ENCODE measurements at places on chromosomes 2 and 18. TPM values are rescaled to one million over a fixed set of nuclear protein-coding genes. Genes with fewer than 3 reads are reported as not detected.

DNA sequence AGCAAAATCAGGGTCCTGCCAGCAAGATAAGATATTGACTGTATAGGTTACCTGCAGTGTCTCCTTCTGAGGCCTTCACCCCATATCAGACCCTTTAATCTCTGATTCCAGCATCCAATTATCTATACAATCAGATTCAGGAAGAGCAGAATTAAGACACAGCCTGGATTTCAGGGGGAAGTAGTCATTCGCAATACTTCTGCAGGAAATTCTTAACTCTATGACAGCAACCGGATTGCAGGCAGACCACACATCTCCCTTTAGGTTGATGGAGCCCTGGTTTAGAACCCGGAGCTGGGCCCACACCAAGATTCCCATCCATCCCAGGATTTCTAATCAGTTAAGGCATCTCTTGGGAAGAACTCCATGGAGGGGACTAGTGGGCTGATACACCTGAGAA lies 9.5 kb downstream of the ARL4C start:
- no peaks in the 10 kb centered on the region for H3K36me3 ChIP-seq
- no peak for DNase-seq
- H3K27ac ChIP-seq, result no peak overlapping the region
- H3K4me1 ChIP-seq, result no peaks in the 10 kb centered on the region
- no peaks in the 10 kb centered on the region for H3K27me3 ChIP-seq

GRCh38 chr2:226755631-226756030 lies 44.0 kb downstream of the IRS1 start:
- H3K27ac ChIP-seq, result peak overlapping the region; percentile 40
- no peak for DNase-seq
- peaks cover 27% of the 10 kb centered on the region for H3K4me1 ChIP-seq
- H3K4me3 ChIP-seq, result no peak overlapping the region
- no peaks in the 10 kb centered on the region for H3K36me3 ChIP-seq

DNA sequence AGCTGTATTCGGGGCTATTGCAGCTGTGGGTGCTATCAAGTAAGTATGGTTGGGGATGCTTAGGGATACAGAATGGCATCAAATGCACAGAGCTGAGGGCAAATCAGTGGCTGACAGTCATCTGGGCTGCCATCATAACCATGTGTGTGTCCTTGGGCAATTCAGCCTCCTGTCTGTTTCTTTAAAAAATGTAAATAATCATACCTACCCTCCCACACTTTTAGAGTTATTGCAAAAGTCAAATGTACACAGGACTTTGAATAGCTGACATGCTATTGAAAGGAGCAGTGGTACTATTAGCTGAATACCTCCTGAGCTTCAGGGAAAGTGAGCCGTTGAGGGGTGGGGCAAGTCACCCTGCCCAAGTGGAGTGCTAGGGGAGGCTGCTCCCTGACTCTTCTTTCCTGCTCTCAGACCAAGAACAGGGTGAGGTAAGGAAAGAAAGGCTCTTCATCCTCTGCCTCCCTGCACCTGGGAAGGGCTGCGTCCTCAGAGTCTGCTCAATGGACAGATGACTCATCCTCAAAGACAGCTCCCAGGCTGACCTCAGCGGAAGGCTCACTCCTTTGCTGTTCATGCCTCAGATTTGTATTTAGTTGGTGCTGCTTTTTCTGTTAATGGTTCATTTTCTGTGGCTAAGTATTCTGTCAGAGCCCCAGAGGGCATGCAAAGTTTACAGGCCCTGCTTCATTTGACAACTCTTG lies 54.9 kb upstream of the BZW1 start:
- H3K27me3 ChIP-seq, result no peaks in the 10 kb centered on the region
- peaks cover 36% of the 10 kb centered on the region for H3K4me1 ChIP-seq
- H3K4me3 ChIP-seq, result no peak overlapping the region
- DNase-seq, result no peak
- H3K27ac ChIP-seq, result peak overlapping the region; percentile 36
- no peaks in the 10 kb centered on the region for H3K36me3 ChIP-seq

DNA sequence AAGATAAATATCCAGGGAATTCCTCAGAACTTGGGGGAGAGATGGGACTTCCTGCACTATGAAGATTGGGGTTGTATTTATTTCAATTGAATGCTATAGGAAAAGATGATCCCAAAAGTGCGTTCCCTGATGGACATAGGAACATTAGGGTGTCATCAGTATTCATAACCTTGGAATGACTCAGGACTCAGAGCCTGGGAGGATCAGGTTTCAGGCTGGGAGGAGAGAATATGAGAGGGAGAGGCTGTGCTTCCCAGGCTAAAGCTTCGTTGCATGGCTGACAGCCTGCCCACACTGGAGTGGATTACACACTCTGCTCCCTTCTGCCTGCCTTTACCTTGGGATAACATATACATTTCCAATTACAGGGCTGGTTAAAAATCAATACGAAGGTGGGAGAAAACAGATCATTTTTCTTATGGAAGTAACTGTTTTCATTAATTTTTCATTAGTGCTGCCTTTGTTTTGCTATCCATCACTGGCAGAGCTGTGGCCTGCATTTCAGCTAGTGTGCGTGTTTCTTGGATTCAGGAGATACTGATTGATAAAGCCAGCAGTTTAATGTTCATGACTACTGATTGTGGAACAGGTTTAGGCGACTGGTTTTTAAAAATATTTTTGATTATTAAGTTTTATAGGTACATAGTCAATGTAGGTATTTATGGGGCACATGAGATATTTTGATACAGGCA lies 118.7 kb downstream of the KCTD1 start:
- H3K36me3 ChIP-seq, result no peaks in the 10 kb centered on the region
- no peak overlapping the region for H3K4me3 ChIP-seq
- peaks cover 9% of the 10 kb centered on the region for H3K4me1 ChIP-seq
- H3K27ac ChIP-seq, result peak overlapping the region; percentile 40
- DNase-seq, result peak; percentile 20

GRCh38 chr2:192124571-192124970 lies 70.2 kb downstream of the TMEFF2 start:
- H3K27me3 ChIP-seq, result no peaks in the 10 kb centered on the region
- H3K4me1 ChIP-seq, result peaks cover 5% of the 10 kb centered on the region
- H3K4me3 ChIP-seq, result no peak overlapping the region

The LIPG gene
- 3.2 TPM for polyA plus RNA-seq

DNA sequence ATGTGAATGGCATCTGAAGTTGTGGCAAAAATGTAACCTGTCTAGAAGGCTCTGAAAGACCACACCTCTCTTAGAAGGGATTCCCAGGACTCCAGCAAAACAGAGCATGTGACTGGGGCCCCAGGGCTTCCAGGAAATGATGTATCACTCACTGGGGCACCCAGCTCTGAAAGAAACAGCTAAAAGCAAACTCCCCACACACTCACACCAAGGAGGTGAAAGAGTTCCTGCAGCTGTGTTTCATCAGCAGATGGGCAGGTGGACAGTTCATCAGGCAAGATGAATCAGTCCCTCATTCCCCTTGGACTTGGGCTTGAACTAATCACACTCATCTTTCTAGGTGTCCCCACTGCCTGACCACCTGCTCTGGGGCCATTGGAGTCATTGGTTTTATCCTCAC lies 76.2 kb downstream of the CCBE1 start:
- H3K4me1 ChIP-seq, result peaks cover 18% of the 10 kb centered on the region
- no peaks in the 10 kb centered on the region for H3K27me3 ChIP-seq
- no peak overlapping the region for H3K27ac ChIP-seq
- H3K36me3 ChIP-seq, result no peaks in the 10 kb centered on the region

The ASXL2 gene
- polyA plus RNA-seq, result 4.8 TPM

The FBLN7 gene
- 4.4 TPM for polyA plus RNA-seq

DNA sequence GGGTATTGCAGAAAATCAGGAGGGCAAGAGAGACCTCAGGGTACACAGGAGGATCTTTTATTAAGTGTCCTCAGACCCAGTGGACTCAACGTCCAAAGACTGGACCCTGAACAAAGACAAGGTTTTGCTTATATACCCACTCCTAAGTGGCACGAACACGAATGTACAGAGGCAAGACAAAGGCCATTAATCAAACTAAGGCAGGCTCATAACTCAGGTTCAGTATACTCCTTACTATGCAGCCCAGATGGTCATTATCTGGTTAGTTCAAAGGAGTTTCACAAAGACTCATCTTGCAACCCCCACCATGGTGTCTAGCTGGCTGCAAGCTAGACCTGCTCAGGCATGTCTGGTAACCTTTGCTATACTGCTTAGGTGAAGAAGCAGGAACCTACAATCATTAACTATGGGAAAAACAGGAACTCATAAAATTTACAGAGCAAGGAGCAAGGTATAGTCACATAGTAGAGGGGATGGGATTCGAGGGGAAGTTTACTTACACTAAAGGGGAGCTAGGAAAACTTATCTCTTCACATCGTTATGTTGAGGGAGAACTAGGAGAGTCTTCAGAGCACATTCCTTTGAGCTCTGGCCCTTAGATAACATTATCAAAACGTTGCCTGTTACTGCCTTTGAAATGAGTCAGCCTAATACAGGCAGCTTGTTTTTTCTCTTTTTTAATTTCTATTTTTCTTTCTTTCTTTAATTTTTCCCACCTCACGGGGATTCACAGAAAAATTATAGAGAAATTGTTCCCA lies 33.9 kb downstream of the SLC4A3 start:
- H3K36me3 ChIP-seq, result no peaks in the 10 kb centered on the region
- no peak overlapping the region for H3K4me3 ChIP-seq
- no peaks in the 10 kb centered on the region for H3K4me1 ChIP-seq

DNA sequence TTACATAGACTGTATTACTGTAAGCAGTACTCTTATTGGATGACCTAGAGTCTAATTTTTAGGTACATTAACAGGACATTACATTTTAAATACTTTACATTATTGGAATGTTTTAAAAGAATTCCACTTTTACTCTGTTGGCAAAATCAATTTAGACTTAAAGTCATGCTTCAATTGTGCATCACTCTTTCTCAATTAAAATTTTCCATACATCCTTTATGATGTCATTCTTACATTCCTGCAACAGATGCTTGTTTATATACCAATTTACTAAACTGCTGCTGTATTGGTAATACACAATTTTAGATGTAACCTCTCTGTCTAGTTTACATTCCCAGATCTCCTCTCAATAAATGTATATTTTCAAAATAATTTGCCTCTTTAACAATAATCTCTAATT lies 440.1 kb downstream of the ZEB2 start:
- H3K36me3 ChIP-seq, result no peaks in the 10 kb centered on the region
- no peaks in the 10 kb centered on the region for H3K27me3 ChIP-seq
- H3K4me1 ChIP-seq, result peaks cover 31% of the 10 kb centered on the region
- no peak for DNase-seq
- no peak overlapping the region for H3K4me3 ChIP-seq

GRCh38 chr18:11266781-11267480 lies 117.6 kb upstream of the PIEZO2 start:
- no peak overlapping the region for H3K27ac ChIP-seq
- no peak for DNase-seq
- H3K27me3 ChIP-seq, result peaks cover 6% of the 10 kb centered on the region
- no peaks in the 10 kb centered on the region for H3K36me3 ChIP-seq

The SERPINB12 gene
- not detected for polyA plus RNA-seq

The SKOR2 gene
- not detected for polyA plus RNA-seq

- H3K36me3 ChIP-seq, result no peaks in the 10 kb centered on the region
- no peak overlapping the region for H3K4me3 ChIP-seq
- no peak overlapping the region for H3K27ac ChIP-seq
- H3K27me3 ChIP-seq, result no peaks in the 10 kb centered on the region
- no peak for DNase-seq
Observed at GRCh38 chr18:40258311-40258710, 1696.7 kb upstream of the PIK3C3 start.

DNA sequence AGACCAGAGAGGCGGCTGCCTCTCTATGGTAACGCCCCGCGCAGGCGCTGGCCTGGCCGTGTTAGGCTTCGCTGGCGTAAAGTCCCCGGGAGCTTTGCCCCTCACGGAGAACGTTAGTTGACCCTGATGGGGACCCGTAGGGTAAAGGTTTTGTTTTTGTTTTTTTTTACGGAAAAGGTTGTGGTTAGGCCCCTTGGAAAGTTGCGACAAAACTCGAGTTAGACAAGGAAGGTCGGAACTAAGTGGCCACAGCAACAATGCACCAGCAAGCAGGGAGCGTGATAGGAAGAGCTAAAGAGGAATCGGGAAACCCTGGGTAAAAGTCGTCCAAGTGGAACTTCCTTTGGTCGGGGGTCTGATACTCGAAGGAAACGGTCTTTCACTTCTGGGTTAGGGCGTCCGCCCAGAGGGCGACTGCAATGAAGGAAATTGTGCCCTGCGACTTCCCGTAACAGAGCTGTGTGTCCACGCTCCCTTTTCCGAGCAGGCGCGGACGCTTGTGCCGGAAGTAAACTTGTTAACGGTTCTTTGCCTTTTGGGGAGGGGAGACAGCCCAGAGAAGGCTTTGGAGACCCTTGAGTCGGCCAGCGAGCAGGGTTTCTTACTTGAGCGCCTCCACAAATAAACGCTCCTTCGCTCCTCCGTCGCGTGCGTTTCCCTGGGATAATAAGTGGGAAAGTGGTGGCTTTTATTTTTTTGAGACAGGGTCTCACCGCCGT lies 493 bp upstream of the CLASP1 start:
- H3K4me3 ChIP-seq, result peak overlapping the region; percentile 86
- H3K27me3 ChIP-seq, result no peaks in the 10 kb centered on the region
- DNase-seq, result peak; percentile 76
- peaks cover 5% of the 10 kb centered on the region for H3K4me1 ChIP-seq

- no peaks in the 10 kb centered on the region for H3K4me1 ChIP-seq
- H3K27ac ChIP-seq, result no peak overlapping the region
- H3K27me3 ChIP-seq, result no peaks in the 10 kb centered on the region
- H3K4me3 ChIP-seq, result no peak overlapping the region
- DNase-seq, result no peak
Observed at GRCh38 chr2:4973973-4974372, 718.2 kb upstream of the SOX11 start.

- no peaks in the 10 kb centered on the region for H3K36me3 ChIP-seq
- no peak overlapping the region for H3K4me3 ChIP-seq
- H3K27ac ChIP-seq, result no peak overlapping the region
- H3K27me3 ChIP-seq, result no peaks in the 10 kb centered on the region
- no peaks in the 10 kb centered on the region for H3K4me1 ChIP-seq
Observed at GRCh38 chr2:142843731-142844130, 33.7 kb upstream of the KYNU start.

The FBXO15 gene
- polyA plus RNA-seq, result 0.70 TPM

GRCh38 chr2:27715318-27716210 lies 51.9 kb downstream of the SLC4A1AP start:
- no peaks in the 10 kb centered on the region for H3K36me3 ChIP-seq
- peak overlapping the region; percentile 58 for H3K4me3 ChIP-seq
- H3K4me1 ChIP-seq, result peaks cover 9% of the 10 kb centered on the region
- peak; percentile 93 for DNase-seq
- peak overlapping the region; percentile 3 for H3K27ac ChIP-seq
- no peaks in the 10 kb centered on the region for H3K27me3 ChIP-seq

DNA sequence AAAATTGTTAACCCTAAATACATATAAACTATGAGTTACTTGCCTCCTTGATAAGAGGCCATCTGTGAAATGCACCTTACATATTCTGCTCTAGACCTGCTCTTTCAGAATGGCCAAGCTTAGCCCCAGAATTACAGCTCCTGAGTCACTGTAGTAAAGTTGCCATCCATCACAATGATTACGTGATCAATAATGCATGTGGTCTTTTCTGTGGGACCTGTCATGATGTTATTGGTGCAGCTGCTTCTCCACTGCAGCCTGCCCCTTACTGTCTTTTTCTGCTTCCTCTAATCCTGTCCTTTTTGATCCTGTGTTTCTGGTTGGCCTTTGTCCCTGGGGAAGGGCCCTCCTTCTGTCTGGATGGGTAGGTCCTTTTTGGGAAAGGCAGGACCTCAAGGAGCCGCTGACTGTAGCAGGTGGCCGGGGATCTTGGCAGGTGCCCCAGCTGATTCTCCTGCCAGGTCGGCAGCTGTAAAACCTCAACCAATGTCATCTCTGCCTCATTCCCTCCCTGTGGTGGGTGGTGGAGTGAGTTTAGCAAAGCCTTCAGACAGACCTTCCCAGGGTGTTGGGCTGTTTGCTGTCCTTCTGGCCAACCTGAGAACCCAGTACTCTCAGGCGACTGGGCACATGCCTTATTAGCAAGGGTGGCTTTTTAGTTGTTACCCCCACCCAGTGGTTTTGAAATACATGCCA lies 126.2 kb upstream of the EML6 start:
- no peak overlapping the region for H3K27ac ChIP-seq
- DNase-seq, result no peak
- peaks cover 10% of the 10 kb centered on the region for H3K36me3 ChIP-seq
- H3K4me1 ChIP-seq, result peaks cover 6% of the 10 kb centered on the region

Data from SK-N-SH (cell line).